Foreskin melanocyte (primary cell): ENCODE measurements at places on chromosomes 6 and 20.
A peak's percentile ranks its signal among the peaks of the same experiment; 100 is the strongest.

- DNase-seq, result peak; percentile 63
These were observed 13.3 kb upstream of the RBPJL start for GRCh38 chr20:45293041-45294002.

DNA sequence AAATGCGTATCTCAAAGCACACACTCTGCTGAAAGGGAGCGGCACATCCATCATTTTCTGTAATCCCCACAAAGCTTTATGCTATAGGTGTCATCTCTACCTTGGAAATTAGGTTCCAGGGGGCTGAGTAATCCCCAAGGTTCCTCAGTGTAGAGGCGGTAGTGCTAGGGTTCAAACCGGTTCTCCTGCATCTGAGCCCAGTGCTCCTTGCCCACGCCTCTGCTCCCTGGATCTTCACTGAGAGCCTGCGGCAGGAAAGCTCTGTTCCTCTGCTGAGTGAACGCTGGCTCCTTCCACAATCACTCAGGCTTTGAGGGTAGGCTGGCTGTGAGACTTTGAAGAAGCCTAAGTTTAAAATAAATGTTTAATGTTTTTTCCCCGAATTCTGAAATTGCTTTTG is 24.9 kb downstream of the SLC22A23 start:
- no peak for DNase-seq

DNA sequence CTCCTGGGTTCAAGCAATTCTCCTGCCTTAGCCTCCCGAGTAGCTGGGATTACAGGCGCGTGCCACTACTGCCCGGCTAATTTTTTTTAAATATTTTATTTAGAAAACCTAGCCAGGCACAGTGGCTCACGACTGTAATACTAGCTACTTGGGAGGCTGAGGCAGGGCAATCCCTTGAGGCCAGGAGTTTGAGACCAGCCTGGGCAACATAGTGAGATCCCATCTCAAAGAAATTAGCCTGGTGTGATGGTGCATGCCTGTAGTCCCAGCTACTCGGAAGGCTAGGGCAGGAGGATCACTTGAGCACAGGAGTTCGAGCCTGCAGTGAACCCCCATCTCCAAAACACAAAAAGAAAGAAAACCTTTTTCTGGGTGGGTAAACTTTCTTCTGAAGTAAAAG is 2.4 kb downstream of the SLC44A4 start:
- no peak for DNase-seq

DNA sequence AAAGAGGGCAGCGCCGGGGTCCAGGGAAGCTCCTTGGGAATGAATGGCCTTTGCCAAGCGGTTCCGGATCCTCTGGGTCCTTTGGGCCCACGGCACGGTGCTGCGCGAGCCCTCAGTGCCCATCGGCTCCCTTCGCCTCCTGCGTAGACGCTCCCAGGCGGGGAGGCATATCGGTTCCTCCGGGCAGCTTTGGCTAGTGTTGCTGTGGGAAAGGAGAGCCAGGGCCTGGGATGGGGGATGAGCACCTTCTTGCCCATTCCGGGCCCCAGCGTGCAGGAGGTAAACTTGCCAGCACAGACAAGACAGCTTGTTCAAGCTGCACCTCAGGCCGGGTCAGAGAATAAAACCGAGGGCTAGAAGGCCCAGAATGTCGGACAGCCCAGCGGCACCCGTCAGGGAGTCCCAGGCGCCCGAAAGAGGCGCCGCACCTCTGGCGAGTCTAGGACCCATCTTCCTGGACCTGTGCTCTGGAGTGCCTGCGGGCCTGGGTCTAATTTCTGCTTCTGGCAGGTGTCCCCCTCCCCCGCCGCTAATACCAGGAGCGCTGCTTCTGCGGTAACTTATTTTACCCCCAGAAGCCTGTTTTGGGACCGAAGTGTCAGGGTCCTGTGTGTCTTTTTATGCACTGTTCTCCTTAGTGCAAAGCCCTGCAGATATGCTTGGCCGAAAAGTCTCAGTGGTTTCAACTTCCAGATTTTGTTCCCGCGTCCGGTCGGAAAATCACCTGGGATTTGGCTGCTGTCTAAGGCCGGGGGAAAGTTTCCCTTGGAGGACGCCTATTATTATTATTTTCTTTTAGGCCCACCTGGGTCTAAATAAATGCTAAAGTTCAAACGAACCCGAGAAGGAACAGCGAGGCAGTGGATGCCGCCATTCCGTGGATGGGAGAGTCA is 1.7 kb upstream of the TFAP2C start:
- DNase-seq, result no peak

- DNase-seq, result no peak
These were observed 2.1 kb downstream of the PTK6 start for GRCh38 chr20:63534831-63535651.

DNA sequence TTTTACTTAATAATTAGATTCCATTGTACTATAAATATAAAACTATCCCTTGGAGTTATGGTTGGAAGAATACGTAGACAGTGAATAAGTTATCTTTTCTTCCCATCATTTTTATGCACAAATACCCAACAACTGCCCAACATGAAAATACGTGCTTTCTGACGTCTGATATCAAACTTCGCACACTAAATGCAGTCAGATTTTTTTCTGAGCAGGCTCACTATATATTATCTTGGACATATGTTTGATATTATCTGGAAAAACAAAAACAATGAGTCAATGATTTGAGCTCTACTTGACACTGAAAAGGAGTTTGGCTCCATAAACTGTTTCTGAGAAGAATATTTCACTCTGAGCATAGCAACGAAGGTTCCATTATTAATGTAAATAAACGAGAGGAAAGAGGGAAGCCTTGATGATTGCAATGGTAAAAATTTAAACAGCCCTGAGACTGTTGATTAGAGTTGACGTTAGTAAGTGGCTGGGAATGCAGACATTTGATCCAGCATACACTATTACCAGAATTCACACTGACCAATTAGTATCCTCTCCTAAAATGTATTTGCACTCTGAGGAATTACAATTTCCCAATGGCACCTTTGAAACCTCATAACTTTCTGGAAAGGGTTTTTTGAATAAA is 1090.0 kb downstream of the EPHA7 start:
- no peak for DNase-seq
